ENCODE measurements at places on chromosomes 2 and 18.
A peak's percentile ranks its signal among the peaks of the same experiment; 100 is the strongest.

DNA sequence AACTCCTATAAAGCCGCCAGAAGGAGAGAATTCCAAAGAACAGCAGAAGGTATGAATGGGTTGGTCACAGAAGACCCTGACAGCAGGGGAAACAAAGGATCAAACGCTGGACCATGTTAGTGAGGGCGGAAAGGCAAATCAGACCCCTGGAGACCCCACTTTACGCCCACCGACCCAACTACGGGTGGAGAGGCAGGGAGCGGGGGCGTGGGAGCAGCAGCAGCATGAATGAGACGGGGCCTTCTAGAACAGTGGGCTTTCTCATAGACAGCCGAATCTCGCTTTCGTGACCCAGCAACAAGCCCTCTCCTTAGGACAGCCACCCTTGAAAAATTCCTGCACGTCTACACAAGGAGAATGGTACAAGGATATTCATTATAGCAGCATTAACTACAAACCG, 191.0 kb downstream of the HDAC4 start:
- DNase-seq = no peak

DNA sequence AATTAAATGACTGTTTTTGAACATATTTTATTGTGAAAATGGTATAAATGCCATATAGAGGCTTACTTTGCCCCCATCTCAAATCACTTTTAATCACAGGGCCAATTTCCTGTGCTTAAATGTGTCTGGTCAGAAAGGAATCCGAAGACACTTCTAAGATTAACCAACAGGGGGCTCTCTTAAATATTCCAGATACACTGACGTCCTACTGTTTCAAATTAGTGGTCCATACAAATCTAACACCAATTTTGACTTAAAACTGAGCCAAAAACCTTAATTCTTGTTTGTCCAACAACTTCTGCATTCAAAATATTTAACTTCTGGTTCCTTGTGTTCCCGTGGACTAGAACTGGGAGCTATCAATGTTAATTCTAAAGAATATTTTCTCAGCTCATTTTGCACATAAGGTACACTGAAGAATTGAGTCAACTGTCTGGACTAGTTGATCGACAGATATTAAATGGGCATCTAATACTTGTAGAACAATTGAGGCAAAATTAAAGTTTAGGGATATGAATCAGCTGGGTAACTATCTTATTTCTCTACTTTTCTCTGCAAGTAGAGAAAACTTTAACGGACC, 557.5 kb downstream of the ARHGAP15 start:
- DNase-seq = no peak

- DNase-seq = no peak
Measured at GRCh38 chr2:6639929-6640620, 225.6 kb downstream of the CMPK2 start.

- DNase-seq = no peak
Measured at GRCh38 chr2:2762913-2763312, 431.8 kb upstream of the MYT1L start.

DNA sequence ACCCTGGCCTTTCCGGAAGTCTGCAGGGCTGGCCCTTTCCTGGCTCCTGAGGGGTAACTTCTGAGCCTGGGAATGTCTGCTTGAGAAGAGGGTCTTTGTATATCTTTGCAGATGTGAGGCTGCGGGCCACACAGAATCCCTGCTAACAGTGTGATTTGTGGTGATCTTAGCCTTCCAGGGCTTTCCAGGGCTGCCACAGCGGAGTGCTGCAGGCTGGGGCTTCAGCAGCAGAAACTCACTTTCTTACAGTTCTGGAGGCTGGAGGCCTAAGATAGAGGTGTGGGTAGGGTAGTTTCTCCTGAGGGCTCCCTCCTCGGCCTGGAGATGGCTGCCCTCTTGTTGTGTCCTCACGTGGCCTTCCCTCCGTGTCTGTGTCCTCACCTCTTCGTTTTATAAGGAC, 294.7 kb upstream of the HS6ST1 start:
- no peak for DNase-seq

- no peak for DNase-seq
Measured at GRCh38 chr2:160358046-160358445, 135.6 kb downstream of the RBMS1 start.

GRCh38 chr2:216626168-216626874, 6.9 kb upstream of the IGFBP2 start:
- DNase-seq = no peak

GRCh38 chr2:191638079-191638801, 39.7 kb upstream of the NABP1 start:
- DNase-seq = no peak

- DNase-seq = no peak
Measured at GRCh38 chr18:22753130-22753831, 179.8 kb upstream of the RBBP8 start.

GRCh38 chr2:231617059-231617926, 24.6 kb downstream of the TEX44 start:
- DNase-seq = no peak

GRCh38 chr2:219381448-219381847, 6.3 kb downstream of the DNPEP start:
- DNase-seq = no peak

GRCh38 chr18:25420077-25420825, 68.3 kb upstream of the ZNF521 start:
- DNase-seq = no peak

GRCh38 chr2:140234116-140234515, 1453.9 kb upstream of the NXPH2 start:
- DNase-seq = no peak

- DNase-seq = no peak
Measured at GRCh38 chr18:61741881-61742454, 150.8 kb downstream of the RNF152 start.

DNA sequence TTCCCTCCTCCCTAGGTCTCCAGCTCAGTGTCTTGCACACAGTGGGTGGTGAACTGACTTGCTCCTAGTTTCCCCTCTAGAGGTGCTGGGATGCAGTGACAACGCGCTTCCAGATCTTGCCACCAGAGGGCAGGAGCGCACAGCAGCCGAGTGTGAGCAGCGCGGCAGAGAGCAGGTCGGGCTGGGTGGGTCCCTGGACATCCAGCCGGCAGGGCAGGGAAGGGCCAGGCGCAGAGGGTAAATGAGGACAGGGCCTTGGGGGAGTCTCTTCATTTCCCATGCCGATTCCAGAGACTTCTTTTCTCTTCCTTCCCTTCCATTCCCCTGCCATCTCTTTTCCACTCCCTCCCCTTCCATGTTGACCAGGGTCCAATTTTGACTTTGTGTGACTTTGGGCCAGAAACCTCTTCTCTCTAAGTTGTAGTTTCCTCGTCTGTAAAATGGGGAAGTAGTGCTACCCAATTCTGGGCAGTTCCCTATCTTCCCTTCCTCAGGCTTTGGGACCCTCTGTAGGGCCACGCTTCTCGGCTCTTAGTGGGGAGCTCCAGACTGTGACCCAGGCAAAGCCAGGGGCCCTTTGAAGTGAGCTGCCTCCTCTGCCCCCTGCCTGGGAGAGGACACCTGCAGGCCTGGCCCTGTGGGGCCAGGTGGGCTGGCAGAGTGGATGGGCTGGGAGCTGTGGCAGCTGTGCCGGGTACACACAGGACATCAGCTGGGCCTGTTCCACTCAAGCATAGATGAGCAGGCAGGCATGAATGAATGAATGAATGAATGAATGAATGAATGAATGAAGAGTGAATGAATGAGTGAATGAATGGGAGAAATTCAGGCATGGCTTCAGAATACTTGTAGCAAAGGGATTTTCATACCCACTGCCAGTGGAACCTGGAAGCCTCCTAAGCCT, 43.3 kb upstream of the TAF1B start:
- peak; percentile 78 for DNase-seq

DNA sequence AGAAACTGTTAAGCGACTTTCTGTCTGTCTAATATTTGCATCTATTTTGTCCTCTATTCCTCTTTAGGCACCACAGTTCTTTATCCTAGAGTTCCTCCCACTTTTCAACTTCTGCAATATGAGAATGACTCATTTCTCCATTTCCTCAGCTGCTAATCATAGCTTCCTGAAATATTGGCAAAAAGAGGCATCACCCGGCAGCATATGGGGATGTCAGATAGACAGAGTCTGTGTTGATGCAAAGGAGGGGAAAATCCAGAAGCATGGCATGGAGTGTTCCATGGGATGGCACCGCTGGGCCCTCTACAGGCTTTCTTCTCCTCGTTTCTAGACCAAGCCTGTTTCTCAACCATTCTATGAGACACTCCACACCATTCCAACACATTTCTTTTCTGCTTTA, 93.4 kb downstream of the DOCK10 start:
- no peak for DNase-seq

GRCh38 chr2:220458051-220458450, 830.6 kb downstream of the SLC4A3 start:
- no peak for DNase-seq

DNA sequence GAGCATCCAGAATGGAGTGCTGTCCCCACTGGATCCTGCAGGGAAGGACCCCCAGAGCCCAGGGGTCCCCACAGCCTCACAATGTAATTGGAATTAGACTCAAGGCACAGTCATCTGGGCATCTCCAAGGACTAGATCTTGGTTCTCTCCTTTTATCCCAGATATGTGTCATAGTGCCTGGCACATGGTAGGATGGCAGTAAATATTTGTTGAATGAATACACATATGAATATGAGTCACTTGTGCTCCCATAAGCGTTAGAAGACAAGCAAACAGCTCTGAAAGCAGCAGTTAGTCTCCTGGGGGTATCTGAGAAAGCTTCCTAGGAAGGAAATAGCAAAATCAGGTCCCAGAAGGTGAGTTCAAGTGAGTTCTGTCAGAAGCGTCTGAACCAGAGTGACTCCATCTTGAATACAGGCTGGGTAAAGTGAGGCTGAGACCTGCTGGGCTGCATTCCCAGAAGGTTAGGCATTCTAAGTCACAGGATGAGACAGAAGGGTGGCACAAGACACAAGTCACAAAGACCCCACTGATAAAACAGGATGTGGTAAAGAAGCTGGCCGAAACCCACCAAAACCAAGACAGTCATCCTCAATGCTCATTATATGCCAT, 234.1 kb upstream of the ID2 start:
- DNase-seq = no peak

- DNase-seq = no peak
Measured at GRCh38 chr2:72128843-72129227, 18.8 kb downstream of the CYP26B1 start.

DNA sequence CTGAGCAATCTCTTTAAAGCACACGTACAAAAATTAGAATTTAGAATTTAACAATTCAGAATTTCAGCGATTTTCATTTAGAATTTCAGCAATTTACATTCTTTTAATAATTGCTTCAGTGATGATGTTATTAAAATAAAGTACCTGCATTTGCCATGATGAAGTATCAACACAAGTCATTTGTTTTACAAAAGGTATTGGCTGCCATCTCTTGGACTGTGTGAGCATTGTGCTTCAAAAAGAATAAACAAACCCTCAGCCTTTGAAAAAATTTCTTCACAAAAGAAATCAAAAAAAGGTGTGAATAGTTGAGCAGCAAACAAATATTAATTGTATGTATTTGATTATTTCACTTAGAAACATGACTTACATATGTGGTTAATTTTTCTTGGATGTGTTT, 27.1 kb upstream of the ZC3H15 start:
- DNase-seq = no peak

- DNase-seq = peak; percentile 83
Measured at GRCh38 chr2:10497797-10498251, 49.7 kb upstream of the ODC1 start.

- no peak for DNase-seq
Measured at GRCh38 chr2:110838657-110839384, 106.4 kb downstream of the ACOXL start.

- DNase-seq = no peak
Measured at GRCh38 chr2:152525277-152525838, 190.4 kb downstream of the FMNL2 start.

DNA sequence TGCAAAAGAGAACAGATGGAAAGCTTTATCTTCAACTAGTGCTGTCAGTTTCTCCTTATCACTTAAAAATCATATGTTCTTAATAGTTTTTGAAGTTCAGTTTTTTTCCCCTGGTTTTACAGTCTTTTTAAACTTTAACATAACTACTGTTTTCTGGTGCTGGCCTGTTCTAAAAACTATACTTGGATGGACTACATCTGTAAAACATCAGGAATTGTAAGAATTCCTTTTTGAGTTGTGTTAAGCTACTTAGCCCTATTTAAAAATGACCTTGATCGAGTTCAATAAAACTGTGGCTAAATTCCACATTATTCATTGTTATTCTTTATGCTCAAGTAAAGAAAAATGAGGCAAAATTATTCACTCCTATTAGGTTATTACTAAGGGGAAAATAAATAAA, 397.7 kb downstream of the NUP35 start:
- no peak for DNase-seq

DNA sequence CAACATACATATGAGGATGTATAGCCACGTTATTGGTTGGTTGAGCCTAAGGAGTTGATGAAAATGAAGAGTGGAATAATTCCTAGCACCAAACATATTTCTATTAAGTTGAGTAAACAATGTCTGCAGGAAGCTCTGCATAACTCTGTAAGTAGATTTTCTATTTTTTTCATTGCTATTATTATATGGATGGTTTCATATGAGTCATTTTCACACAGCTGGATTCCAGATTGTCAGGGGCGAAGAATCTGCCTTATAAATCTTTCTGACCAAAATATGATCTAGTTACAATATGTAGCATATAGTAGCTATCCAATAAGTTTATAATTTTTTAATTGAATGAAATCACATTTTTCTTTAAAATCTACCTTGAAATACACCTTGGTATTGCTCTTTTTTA, 468.0 kb upstream of the PKDCC start:
- no peak for DNase-seq

DNA sequence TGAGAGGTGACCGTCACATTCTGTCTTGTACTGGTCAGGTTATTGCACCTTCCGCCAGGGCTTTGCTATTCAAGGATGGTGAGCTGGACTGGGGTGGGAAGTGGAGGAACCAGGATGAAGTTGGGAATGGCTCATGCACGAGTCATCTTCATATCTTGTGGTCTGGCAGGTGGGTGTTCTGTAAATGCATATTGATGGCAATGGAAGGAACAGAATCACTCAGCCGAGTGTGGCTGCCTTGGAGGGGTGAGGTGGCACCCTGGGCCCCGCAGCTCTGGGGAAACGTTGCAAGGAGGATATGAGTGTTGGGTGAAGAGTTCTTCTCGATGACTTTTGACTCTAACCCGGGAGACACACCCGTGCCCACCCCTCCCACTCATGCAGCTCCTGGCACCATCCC, 1.2 kb downstream of the NEU2 start:
- no peak for DNase-seq

GRCh38 chr2:8090748-8091700, 590.8 kb upstream of the ID2 start:
- no peak for DNase-seq

DNA sequence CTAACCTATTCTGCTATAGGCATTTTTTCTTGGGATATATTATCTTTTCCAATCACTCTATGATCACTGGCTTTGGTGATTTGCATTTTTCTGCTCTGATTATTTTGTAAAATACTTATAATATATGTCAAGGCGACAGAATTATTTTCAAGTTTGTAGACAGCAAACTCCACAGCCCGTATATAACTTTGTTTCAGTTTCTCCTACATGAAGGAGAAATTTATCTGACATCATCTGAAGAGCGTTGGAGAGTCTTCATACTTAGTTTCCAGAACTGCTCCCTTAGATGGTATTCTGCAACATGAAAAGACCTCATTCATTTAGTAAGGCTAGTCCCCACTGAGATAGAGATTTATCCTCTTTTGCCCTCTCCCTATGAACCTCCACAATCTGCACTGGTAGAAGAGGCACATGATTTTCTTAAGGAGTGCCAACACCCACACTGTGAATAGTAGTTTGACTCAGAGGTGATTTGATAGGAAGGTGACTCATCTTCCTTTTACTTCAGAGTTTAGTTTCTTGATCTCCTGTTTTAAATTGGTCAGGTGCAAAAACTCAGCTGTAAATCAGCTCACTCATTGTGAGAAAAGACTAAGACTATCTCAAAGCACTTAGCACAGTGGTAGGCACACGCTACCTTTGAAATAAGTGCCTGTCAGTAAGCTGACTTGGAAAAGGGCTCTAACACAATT, 1848.6 kb upstream of the CELF4 start:
- no peak for DNase-seq

All from vagina (tissue), 2 donors.